ENCODE measurements at places on chromosomes 7 and 10. TPM values are rescaled to one million over a fixed set of nuclear protein-coding genes. Genes with fewer than 3 reads are reported as not detected.

CRPPA gene
- 1.3 TPM for total RNA-seq

UCN3 gene
- total RNA-seq, result not detected

CUZD1 gene
- 0.56 TPM for total RNA-seq

GNAT3 gene
- not detected for total RNA-seq

PSD gene
- 2.0 TPM for total RNA-seq

INPP5A gene
- 36.7 TPM for total RNA-seq

MICALL2 gene
- total RNA-seq, result 6.6 TPM

CLDN12 gene
- total RNA-seq, result 46.4 TPM

LRRC18 gene
- not detected for total RNA-seq

CYP3A7 gene
- not detected for total RNA-seq

PRSS58 gene
- not detected for total RNA-seq

AFAP1L2 gene
- under 0.01 TPM for total RNA-seq

C7orf33 gene
- total RNA-seq, result not detected

NUDT13 gene
- 1.1 TPM for total RNA-seq

FBXO24 gene
- 0.54 TPM for total RNA-seq

PAPOLB gene
- total RNA-seq, result under 0.01 TPM

ZNF212 gene
- 4.2 TPM for total RNA-seq

PRSS2 gene
- total RNA-seq, result not detected

CYP2C9 gene
- not detected for total RNA-seq

THSD7A gene
- total RNA-seq, result 0.18 TPM

PRSS37 gene
- not detected for total RNA-seq

TNRC18 gene
- total RNA-seq, result 4.7 TPM

ZNF438 gene
- total RNA-seq, result 2.8 TPM

Measured in IMR-90 (cell line).